ENCODE measurements at places on chromosomes 2 and 18. TPM values are rescaled to one million over a fixed set of nuclear protein-coding genes. Genes with fewer than 3 reads are reported as not detected.

HSPE1 gene
- polyA plus RNA-seq = 214 TPM

RBM44 gene
- 0.53 TPM for polyA plus RNA-seq

SPDYA gene
- polyA plus RNA-seq = 1.3 TPM

LOXHD1 gene
- 0.62 TPM for polyA plus RNA-seq

CCBE1 gene
- 28.0 TPM for polyA plus RNA-seq

GLI2 gene
- 12.8 TPM for polyA plus RNA-seq

DNA sequence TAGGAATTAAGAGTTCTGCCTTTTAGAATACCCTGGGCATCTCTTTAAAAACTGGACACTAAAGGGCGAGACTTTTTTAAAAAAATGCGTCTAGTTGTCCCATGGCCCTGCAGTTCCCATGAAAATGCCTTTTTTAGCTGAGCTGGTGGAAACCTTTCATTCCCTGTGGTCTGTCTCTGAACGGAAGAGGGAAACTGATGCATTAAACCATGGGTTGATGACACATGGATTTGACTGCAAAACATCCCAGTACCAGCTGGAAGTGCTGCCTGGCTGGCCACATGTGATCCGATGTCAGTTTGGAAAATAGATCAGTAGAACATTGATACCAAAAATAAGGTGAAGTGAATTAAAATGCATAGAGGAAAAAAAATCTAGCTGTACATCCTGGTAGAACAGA is 129.2 kb downstream of the MYO1B start:
- DNase-seq = no peak

DNA sequence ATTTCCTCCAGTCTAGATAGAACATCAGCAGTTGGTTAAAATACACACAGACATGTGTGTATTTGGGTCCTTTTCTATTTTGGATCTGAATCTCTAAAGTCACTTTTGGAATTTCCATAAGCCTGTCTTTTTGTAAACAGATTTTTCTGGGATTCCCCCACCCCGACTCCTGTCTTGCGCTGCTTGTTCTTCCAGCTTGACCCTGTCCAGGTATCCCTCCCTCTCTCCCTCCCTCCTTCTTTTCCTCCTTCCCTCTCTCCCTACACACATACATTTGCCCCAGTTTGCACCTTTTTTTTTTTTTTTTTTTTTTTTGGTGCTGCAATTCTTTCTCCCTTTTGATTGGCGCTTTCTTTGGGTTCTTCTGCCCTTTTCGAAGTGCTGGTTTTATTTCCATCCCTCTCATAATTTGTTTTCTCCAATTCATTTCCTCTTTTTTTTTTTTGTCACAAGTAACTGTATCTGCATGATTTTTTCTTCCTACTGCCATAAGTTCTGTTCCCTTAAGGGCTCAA is 114.8 kb upstream of the SERTAD2 start:
- DNase-seq = no peak

DNA sequence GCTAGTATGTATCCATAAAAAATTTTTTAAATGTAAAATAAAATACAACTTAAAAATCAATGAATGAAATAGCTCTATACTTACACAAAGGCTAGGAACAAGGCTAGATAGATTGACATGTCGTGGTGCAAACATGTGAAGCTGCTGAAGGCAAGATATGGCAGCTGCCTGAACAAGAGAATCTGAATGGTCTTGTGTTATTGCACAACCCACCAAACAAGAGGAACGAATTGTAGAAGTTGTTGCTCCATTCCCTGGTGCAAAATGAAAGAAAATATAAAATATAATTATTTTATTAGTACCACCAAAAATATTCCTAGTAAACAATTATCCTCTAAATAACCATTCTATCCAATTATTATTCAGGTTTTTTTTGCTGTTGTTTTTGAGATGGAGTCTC is 46.4 kb downstream of the HEATR5B start:
- DNase-seq = no peak

- no peak for DNase-seq
These were observed 101.7 kb upstream of the ZSWIM2 start for GRCh38 chr2:186950694-186951093.

DNA sequence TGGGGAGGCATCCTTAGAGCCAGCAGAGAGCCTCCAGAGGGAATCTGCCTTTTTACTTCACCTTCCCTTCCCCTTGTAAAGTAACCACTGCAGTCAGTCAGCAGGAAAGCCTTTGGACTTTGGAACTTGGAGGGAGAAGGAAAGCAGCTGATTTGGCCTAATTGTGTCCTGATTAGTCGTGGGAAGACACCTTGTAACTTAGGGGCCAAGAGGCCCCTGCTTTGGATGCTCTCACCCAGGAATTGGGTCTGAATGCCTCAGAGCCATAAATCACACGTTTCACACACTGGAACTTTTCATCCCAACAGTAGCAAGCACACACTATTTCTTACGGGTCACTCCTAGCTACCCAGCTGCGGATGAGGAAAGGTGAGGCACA is 81.0 kb upstream of the PPM1B start:
- no peak for DNase-seq

DNA sequence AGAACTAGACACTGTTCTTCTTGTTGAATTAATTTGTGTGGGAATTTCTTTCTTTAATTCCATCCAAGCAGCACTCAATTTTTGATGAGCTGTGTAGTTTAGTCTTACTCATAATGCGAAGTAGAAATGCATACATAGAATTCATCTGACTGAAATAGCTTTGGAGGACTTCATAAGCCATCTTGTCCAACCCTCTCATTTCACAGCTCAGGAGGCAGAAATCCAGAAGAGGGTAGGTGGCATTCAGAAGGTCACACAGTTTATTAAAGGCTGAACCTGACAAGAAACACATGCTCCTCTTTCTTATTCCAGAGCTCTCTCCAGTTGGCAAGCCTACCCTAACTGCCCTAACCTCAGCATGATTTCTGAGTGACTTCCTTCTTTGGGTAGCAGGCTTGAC is 169.2 kb upstream of the NOSTRIN start:
- no peak for DNase-seq

- no peak for DNase-seq
These were observed 8.9 kb downstream of the ECEL1 start for GRCh38 chr2:232478571-232479340.

DNA sequence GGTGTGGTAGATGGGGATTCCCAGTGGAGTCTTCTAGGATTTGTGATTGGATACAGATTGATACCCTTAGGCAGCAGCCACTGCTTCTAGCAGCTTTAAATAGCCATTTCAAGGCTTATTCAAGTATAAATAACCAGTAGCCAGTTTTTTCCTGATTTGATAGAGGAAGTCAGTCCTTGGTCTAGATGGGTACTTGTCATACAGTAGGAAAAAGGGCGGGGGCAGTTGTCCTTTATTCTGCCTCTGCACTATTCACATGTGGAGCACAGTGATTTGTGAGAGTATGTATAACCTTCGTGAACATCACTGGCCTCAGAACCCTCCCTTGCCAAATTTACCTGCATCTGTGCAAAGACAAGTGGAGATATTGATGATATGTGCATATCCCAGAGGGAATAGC is 6.8 kb downstream of the PPP1CB start:
- no peak for DNase-seq

DNA sequence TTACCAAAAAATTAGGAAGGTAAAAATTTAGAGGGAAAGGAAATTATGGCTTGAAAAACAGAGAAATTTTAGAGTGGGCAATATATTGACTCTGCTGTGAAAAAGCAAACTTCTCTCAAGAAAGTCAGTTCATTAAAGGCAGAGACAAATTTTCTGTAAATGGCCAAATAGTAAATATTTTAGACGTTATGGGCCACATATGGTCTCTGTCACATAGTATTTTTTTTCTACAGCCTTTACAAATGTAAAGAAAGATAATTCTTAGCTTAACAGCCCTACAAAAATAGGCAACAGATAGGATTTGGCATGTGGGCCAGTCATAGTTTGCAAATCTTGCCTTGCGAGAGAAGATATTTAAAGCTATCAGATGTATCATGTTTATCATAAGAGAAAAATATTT is 1750.4 kb downstream of the SUCLG1 start:
- DNase-seq = no peak

DNA sequence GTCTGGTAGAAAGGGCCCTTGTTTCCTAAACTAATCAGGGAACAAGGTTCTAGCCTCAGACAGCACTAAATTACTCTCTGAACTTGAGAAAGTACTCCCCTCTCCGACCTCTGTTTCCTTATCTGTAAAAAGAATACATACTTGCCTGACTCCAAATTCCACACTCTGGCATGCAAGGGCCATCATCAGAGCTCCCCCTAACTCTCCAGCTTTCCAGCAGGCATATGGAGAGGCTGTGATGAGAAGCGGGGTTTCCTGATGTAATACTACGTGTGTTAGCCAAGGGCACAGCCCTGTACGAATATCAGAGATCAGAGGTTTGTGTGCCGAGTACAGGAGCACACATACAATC is 1.8 kb upstream of the EVA1A start:
- no peak for DNase-seq

GRCh38 chr2:66962716-66963115 is 434.4 kb upstream of the ETAA1 start:
- DNase-seq = no peak

- DNase-seq = no peak
These were observed 390.2 kb upstream of the TMEFF2 start for GRCh38 chr2:192584976-192585375.

GRCh38 chr2:238100049-238100820 is at the start of gene ESPNL:
ESPNL (plus strand) TSS chr2:238100340; CDS start chr2:238100420, 80 bp downstream.
- DNase-seq = no peak

- no peak for DNase-seq
These were observed 11.6 kb downstream of the TRIB2 start for GRCh38 chr2:12728221-12728777.

DNA sequence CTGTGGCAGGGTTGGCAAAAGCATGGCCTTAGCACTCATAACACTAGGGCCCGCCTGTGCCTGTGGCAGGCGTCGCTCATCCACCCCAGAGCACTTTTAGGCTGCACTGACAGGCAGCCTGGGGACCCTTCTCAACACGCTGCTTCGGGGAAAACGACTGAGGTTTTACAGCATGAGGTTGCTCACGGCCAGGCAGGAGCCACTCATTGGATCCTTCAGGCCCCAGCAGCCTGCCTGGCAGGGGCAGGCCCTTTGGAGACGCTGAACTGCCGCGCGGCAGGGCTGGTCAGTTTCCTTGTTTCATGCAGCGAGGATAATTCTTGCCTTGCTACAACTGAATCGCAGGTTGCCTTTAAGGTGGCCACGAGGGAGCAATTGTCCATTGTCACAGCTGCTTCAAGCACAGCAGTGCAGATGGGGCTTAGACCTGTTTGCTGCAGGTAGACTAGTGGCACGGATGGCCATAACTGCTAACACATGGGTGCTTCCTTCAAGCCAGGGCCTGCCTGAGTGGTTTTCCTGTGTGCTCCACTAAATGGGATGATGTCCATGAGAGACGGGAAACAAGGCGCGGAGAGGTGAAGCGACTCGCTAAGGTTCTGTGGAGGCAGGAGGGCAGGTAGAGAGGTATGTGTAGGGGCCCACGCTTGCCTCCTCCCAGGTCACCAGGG is 49.9 kb upstream of the HS6ST1 start:
- no peak for DNase-seq

DNA sequence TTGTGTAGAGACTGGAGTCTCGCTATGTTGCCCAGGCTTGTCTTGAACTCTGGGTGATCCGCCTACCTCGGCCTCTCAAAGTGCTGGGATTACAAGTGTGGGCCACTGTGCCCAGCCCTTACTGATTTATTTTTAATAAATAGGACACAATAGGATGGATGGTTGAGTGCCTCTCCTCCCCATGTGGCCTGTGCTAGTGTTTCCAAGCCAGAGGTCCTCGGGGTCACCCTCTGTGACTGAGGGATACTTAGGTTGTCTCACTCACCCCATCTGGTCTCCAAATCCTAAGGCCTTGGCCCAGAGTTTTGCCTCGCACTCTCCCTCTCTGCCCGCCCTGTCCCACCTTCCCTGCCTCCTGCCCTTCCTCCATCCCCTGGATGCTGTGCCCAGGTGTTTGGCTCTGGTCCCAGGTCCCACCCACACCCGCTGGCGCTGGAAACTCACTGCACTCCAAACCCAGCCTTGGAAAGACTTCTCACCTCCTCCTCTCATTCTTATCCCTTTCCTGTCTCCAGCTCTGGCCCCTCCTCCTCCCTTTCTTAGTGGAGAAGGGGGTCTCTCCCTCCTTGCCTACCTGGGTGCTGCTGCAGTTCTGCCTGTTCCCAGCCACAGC is 4.7 kb upstream of the ECEL1 start:
- no peak for DNase-seq

DNA sequence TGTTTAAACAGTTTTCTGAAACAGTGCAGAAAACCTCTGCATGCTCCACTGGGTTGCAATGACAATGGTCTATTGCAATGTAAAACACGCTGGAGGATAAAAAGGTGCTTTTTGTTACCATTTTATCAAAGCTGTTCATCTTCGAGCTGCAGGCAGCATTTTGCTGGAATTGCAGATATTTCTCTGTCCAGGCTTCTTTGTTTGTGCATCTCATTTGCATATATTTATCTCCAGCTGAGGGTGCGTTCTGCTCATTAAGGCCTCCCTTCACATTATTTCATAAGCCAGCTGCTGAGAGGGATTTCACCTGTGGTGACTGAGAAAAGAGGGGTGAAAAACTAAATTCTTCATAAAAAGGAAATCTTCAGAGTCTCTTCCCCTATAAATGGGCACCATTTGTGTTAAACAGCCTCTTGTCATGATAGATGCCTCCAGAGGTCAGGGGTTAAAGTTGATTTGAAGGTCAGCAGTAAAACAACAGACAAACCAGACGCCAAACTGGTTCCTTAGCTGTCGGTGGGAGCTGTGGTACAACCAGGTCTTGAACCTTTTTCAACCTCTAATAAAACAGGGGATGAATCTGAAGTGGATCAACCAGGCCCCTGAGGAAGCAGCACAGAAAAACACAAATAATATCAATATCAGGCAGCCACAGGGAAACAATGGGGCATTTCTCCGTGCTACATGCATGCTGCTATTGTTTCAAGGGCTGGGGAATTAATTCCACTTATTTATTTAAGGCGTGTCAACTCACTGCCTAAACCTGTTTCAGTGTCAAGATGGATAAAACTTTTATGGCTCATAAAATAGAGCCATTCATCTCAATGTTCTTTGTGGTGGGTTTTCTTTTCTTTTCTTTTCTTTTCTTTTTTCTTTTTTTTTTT is 265.1 kb downstream of the MEIS1 start:
- no peak for DNase-seq

GRCh38 chr2:220466251-220466691 is 838.8 kb downstream of the SLC4A3 start:
- no peak for DNase-seq

- DNase-seq = no peak
These were observed 276.2 kb downstream of the PIK3C3 start for GRCh38 chr18:42231284-42231683.

DNA sequence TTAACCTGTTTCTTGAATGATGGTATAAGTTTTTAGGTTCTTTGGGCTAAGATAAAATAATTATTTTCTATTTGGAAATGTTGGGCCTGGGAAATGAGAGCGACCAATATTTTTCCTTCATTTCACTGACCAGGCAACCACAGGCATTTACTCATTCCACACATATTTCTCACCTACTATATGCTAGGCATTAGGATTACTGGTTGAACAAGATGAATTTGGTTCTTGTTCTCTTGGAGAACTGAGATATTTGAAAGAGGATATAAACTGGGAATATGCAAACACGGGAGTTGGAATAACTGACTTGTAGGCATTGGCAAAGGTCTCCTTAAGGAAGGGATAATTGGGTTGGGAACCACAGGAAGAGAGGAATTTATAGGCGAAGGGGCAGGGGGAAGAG is 3.9 kb upstream of the MYL1 start:
- DNase-seq = no peak
